KBM-7 (cell line): ENCODE measurements at places on chromosomes 11 and 22.

- DNase-seq, result no peak
These were observed 123.4 kb upstream of the ANO1 start for GRCh38 chr11:69954756-69955155.

- no peak for DNase-seq
These were observed 9.7 kb downstream of the CLMP start for GRCh38 chr11:123185326-123185725.

DNA sequence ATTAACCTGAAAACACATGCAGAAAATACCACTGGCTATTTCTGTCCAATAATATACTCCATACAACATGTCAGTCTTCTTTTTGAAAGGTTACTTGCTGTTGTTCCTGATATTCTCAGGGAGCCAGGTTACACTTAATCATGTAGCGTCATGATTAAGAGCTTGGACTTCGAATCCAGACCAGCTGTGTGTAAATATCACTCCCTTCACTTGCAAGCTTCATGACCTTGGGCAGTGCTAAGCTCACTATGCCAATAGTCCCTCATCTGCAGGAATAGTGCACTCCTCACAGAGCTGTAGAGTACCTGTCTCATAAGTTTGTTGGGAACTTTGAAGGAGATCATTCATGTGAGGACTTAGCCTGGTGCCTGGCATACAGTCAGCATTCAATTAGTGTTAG lies 1.9 kb downstream of the HTR3B start:
- DNase-seq, result no peak

- DNase-seq, result no peak
These were observed 32.4 kb downstream of the EIF3F start for GRCh38 chr11:8019314-8020243.

DNA sequence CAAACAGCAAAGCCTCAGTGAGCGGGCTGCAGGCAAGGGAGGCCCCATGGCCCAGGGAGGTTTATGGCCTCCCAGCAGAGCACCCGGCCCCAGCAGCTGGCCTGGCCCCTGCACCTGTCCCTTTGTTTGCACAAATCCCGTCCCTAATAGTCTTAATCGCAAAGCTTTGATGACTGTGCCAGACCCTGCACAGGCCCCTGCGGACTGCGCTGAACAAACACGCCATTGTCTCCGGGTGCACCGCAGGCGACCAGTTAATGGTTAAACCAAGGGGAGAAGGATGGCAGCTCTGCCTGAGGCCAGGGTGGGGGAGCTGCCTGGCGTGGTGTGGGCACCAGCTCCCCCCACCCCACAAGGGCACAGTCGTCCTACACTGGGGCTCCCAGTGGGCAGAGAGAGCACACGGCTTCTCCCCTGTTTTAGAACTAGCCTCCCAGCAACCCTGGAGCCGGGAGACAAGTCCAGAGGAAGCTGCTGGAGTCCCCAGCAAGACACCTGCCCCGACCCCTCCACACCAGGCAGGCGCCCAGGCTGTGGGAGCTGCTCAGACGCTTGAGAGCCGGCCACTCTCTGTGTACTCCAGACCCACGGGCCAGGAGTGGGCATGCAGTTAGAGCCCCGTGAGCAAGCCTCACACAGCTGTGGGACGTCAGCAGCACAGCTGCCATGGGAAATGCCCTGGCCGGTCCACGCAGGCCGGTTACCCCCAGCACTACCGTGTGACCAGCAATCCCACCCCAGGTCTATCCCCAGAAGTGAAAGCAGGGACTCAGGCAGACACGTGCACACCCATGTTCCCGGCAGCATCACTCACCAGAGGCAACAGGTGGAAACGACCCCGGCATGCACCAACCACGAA lies 39.7 kb upstream of the TH start:
- DNase-seq, result no peak

DNA sequence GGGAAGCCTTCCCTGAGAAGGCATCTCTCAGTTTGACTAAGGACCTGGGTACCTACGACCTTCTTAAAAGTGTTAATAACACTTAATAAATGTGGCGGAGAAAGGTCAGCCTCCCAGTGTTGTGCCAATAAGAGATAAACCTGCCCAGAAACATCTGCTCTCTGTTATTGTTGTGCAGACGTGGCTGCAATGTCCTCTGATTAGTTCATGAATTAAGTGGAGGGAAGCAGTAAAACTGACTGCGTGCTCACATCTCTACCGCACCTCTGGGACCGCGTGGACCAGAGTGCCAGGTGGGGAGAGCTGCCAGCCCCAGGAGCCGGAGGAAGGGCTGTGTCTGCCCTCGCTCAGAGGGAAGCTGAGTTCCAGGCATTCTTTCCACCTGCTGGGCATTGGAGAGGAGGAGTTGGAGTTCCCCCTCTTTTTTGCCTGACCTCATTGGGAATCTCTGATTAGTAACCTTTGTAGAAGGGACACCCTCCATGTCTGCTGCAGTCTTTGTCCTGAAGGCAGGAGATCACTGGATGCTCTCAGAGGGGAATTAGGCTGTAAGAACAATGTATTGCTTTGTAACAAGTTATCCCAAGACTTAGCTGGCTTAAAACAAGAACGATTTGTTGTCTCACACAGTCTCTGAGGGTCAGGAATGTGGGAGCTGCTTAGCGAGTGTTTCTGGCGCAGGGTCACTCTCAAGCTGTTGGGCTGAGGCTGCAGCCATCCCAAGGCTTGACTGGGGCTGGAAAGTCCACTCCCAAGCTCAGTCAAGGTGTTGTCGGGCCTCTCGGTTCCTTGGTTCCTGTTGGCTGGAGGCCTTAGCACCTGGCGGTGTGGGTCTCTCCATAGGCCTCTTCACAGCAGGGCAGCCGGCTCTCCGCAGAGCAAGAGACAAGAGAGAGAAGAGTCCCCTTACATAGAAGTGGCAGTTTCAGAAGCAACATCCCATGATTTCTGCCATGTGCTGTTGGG lies 247.6 kb upstream of the TBCEL start:
- DNase-seq, result no peak

GRCh38 chr22:37457093-37457893 lies 28.9 kb downstream of the MFNG start:
- peak; percentile 78 for DNase-seq
